ENCODE measurements at places on chromosomes 16 and 17.

- no peak for DNase-seq
Measured at GRCh38 chr17:50979524-50979927, 113.4 kb upstream of the TOB1 start.

GRCh38 chr17:19333736-19334290, 28.7 kb downstream of the B9D1 start:
- no peak for DNase-seq

- peak; percentile 100 for DNase-seq
Measured at GRCh38 chr17:81393684-81394376, 1.4 kb upstream of the BAHCC1 start.

DNA sequence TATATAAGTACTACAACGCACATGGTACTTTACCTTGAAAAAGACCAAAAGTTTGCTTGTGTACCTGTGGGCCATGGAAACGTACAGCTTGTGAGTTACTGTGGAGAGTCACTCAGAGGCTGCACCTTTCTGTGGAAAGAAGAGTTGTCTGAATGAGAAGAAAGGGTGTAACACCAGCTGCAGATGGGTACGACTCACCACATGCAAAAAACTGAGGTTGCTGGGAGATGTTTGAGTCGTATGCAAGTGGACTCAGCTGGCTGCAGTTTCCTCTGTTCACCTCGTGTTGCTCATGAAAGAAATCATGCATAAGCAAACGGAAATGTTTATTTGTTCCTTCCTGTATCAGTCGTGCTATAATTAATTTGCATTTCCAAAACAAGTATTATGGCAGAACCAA, 22.4 kb upstream of the DYNLRB2 start:
- no peak for DNase-seq

DNA sequence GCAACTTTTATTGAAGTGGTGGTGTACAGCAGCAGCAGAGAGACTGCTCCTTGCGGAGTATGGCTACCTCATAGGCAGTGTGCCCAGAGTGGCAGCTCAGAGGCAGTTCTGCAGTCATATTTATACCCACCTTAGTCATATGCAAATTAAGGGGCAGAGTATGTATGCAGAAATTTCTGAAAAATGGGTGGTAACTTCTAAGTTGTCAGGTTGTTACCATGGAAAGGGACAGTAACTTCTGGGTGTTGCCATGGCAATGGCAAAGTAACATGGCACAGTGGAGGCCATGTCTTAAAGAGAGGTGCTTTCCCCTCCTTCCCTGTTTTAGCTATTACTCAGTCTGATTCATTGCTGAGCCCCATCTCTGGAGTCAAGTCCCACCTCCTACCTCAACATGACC, 53.4 kb downstream of the MEOX1 start:
- DNase-seq = no peak

- DNase-seq = peak; percentile 95
Measured at GRCh38 chr17:45894022-45894784, at the start of gene MAPT. Gene MAPT, plus strand, starts transcription at chr17:45894554. Its CDS starts 67,784 bp downstream, at chr17:45962338.

DNA sequence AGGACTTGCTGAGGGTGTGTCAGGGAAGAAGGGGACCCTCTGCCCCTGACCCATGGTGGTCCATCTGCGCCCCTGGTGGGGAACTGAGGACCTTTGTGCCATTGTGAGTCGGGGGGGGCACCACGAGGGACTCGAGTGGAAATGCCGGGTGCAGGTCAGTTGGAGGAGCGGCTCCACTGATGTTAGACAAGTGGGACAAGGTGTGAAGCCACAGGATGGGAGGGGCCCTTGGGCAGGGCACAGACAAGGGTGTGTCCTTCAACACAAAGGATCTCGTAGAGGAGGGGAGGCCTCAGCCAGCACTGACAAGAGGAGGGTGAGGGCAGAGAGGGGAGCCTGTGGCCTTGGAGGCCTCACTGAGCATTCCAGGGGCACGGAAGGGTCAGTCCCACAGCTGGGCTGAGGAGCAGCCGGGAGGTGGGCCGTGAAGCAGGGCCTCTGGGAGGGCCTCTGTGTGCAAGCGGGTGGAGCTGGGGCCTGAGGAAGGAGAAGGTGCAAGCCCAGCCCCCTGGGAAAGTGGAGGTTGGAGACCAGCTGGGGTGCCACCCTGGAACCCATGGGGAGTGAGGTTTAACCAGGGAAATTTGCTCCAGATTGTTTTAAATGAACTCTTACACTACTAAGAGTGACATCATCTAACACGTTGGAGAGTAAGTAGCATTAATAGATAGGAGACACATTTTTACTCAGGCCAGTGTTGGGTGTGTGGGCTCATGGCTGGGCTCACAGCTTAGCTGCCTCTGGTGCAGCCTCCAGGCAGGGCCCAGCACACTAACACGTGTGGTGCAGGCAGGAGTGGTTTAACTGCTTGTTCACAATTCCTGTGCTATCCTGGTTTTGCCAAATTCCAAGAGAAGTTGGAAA, 27.9 kb downstream of the NARF start:
- no peak for DNase-seq

DNA sequence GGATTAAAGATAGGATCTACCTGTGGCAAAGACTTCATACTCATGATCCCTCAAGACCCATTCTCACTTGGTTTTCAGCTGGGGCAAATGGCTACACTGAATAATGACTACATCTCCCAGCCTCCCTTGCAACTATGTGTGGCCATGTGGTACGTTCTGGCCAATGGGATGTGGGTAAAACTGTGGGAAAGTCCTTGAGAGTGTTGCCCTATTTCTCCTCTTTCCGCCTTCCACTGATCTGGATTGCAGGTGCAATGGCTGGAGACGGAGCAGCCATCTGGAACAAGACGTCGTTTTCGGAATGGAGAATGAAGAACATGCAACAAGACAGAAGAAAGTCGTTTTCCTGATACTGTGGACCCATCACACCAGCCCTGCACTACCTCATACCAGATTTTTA, 48.5 kb downstream of the HAPSTR1 start:
- DNase-seq = no peak

GRCh38 chr17:4858882-4859260, 25.7 kb downstream of the MINK1 start:
- DNase-seq = no peak

GRCh38 chr16:62102588-62102987, 66.3 kb upstream of the CDH8 start:
- no peak for DNase-seq

DNA sequence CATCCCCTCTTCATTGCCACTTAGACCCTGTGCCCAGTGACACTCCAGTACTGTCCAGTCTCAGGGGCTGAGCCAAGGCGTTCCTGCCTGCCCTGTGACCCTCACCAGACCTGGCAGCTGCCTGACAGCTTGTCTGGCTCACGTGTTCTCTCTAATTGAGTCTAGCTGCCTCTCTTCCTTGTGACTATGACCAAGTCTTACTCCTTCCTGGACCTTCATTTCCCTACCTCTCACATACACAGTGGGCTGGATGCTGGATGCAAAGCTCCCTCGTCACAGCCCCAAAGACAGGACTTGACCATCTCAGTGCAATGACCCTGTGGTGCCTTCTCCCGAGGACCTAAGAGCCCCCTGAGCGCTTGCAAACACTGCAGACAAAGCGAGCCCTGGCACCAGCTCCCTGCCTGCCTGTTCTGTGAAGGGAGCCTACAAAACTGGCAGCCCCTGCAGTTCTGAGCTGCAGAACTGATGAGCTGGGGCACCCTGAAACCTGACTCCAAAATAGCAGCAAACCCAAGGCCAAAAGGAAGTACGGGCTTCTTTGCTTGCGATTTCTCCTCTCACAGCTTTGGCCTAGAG, 1.7 kb downstream of the DEXI start:
- DNase-seq = no peak

DNA sequence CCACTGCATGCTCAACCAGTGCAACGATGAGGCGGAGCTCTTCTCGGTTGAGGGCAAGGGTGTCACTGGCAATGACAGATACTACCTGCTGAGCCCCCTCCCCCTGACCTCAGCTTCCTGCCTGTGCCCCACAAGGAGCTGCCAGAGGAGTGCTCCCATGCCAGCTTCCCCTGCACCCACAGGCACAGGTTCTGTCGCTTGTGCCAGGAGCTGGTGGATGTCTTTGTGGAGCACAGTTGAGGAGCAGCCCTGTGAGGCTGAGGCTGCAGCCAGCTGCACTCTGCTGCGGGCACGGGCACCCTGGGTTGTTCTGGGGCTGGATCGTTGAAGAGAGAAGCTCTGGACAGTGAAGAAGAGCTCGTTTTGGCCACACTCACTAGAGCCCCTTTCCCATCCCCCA, 165.3 kb upstream of the ZNF267 start:
- DNase-seq = no peak

DNA sequence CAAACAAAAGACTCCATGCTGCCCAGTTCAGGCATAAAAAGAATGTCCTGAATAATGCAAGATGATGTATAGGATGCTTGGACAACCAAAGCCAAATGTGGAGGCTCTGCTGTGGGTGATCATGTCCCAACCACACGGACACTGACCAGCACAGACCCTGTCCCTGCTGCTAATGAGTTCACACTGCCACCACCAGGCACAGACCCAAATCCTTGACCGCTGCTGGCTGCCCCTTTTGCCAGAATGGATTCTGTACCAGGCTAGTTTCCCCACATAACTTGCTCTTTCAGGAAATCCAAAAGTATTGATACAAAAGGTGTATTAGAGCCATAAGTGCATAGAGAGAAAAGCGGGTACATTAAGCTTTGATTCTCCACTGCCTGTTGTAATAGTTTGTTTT, 60.9 kb downstream of the XYLT1 start:
- DNase-seq = no peak

- DNase-seq = no peak
Measured at GRCh38 chr17:59074494-59074893, 32.2 kb downstream of the TRIM37 start.

DNA sequence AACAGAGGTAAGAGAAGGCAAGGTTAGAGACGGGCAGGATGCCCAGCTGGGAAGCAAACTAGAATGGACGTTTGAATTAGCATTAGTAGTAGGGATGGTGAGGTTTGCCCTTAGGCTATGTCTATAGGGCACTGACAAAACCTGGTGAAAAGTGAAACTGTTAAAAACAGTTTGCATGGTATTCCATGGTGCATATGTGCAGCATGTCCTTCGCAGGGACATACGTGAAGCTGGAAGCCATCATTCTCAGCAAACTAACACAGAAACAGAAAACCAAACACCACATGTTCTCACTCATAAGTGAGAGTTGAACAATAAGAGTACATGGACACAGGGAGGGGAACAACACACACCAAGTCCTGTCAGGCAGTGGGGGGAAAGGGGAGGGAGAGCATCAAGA, 25.8 kb downstream of the NACA2 start:
- DNase-seq = no peak

DNA sequence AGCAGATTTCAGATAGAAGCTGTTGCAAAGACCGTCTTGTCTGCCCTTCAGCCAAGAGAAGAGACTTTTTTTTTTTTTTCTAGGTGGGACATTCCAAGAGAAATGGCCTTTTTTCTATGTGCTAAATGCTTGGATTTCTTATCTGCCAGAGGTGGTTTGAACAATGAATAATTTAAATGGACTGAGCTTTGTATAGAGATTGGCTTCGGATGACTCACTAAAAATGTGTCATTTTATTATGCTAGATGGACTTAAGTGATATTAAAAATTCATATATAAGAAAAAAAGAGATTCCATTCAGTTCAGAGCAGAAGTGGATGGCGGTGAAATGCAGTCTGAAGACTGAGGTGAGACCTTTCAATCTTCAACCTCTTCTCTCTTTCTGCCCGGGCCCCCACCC, 58.4 kb downstream of the MEAK7 start:
- no peak for DNase-seq

- DNase-seq = no peak
Measured at GRCh38 chr17:18108401-18109312, at the start of gene MYO15A. Gene MYO15A, plus strand, starts transcription at chr17:18108756. Its CDS starts 10,045 bp downstream, at chr17:18118801.

DNA sequence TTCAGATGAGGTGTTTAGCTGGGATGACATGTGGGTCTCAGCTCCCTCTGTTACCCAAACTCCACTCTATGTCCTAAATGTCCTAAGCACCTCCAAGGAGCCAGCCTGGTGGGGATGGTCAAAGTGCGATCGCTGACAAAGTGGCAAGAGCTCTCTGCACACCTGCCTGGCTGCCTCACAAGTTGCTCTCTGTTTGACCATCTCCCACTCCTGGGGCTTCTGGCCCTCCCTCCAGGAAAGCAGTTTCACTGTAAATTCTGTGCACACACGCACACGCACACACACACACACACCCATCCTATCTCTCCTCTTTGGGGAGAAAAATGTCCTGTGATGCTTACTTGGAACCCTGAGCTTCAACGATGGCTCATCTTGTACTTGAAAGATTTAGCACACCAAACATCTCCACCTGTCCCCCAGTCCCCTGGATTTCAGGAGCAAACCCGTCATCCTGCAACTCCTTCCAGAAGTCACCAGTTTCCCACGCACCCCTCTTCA, 1.7 kb downstream of the PITPNA start:
- no peak for DNase-seq

DNA sequence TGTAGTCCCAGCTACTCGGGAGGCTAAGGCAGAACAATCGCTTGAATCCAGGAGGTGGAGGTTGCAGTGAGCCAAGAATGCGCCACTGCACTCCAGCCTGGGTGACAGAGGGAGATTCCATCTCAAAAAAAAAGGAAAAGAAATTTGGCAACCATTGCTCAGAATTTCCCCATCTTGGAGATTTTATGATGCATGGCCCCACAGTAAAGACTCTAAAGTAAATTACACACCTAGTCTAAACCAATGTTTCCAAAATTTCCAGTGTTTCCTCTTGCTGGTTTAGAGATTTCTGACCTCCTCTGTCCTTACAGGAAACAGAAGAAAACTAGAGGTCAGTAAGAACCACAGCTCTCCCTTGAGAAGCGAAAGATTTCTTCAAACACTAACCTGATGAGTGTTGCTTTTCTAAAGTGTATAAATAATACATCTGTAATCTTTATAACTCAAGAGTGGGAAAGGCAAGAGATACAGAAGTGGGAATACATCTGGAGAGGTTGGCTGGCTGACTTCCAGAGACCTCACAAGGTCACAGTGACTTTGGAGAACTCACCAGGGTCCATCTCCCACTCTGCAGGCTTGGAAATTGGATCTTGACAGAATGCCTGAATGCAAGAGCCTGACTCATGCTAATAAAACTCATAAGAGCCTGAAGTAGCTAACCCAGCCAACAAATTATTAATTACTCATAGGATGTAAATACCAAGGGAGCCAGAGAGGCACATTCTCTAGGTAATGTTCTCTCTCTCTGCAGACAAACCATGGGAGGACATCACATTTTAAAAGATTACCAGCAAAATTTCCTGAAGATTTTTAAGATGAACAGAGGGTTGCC, 8.8 kb downstream of the ADAT1 start:
- no peak for DNase-seq

DNA sequence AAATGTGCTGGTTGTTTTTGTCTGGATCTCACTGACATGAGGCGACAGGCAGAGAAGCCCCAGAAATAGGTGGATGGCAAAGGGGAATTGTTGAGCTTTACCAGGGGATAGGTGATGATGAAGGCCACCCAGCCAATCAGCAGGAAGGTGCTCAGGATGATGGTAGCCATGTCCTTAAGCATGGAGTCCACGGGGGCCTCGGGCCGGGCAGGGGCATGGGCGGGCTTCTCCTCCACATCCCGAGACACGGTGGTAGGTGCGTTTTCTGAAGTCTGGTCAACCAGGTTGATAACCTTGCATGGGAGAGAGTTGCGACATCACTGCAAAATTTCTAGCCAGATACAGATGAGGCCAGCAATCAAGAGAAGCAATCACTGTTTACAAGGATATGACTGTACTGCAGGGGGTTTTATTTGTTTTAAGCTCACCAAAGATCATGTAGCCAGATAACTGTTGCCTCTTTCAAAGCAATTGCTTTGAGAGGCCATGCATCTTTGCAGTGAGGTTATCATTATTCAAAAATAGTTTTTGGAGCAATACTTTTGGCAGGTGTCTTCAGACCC, 37.3 kb upstream of the ICAM2 start:
- no peak for DNase-seq

GRCh38 chr16:78242239-78242630, 142.8 kb downstream of the WWOX start:
- no peak for DNase-seq

Measured in NCI-H1092 (cell line).